ENCODE measurements at places on chromosomes 1 and 21.
A peak's percentile ranks its signal among the peaks of the same experiment; 100 is the strongest.

DNA sequence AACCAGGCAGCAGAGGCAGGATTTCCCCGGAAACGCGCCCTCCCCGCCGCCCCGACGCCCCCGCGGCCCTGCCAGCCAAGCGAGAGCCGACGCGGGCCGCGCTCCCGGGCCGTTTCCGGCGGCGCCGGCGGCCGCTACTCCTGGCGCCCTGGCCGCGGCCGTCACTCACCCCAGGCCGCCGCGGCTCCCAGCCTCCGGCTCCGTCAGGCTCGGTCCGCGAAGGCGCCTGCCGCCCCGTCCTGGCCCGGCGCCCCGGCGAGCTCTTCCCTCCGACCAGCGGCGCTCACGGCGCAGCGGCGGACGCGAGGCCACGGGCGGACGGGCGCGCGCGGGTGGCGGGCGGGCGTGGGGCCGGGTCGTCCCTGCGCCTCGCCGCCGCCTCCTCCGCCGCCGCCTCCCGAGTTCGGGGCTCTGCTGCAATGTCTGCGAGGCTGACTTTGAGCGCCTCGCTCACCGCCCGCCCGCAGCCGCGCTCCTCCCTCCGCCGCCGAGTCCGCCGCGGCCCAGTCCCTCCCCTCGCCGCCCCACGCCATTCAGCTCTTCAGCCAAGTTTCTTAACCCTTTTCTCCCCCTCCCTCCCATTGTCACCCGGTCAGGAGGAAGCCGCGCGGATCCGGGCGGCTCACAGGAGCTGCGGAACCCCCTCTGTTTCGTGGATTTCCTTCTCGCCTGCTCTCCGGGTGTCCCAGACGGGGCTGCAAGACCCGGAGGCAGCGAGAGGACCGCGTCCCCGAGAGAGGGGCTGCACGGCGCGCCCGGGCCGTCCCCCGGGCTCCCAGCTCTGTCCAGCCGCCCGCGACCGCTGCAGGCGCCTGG, at the start of gene NRIP1:
NRIP1 (minus strand) TSS at position 425 of the 816 bp plus-strand sequence. CDS start 96,808 bp downstream, outside the sequence.
- H3K4me3 ChIP-seq = peak within 1 kb of the TSS; percentile 90
- peak; percentile 91 for DNase-seq
- H3K27me3 ChIP-seq = peaks cover 11% of the 10 kb centered on the region
- peak within 1 kb of the TSS; percentile 79 for H3K27ac ChIP-seq

DNA sequence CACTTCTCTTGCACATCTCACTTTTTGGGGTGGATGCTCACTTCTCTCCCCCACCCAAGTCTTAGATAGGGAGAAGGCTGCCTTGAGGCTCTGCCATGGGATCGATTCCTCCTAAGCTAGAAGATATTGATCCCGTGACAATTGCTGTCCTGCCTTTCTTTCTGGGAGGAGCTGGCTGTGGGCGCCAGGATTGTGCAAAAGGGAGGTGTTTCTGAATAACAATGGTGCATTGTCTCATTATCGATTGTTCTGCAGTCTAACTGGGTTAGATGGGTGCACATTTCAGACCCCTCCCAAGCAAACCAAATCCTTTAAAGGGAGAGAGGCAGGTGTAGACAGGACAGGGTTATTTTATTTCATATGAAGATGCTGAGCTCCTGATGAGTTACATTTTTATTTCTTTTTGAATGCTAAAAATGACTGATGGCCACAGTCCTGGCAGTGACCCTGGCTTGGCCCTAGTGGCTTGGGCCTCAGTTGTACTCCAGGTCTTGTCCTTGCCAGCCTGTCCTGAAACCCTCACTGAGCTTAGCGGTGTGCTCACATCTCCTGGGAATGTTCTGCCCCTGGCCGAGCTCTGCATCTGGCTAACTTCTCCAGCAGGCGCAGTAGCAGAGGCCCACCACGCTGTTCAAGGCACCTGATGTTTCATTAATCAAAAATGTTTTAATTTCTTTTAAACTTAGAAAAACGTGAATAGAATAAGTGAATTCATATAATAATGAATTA, 99.0 kb upstream of the KAZN start:
- H3K36me3 ChIP-seq = no peaks in the 10 kb centered on the region
- no peak for DNase-seq
- H3K4me1 ChIP-seq = peaks cover 21% of the 10 kb centered on the region
- no peaks in the 10 kb centered on the region for H3K27me3 ChIP-seq
- no peak overlapping the region for H3K27ac ChIP-seq
- H3K4me3 ChIP-seq = no peak overlapping the region

DNA sequence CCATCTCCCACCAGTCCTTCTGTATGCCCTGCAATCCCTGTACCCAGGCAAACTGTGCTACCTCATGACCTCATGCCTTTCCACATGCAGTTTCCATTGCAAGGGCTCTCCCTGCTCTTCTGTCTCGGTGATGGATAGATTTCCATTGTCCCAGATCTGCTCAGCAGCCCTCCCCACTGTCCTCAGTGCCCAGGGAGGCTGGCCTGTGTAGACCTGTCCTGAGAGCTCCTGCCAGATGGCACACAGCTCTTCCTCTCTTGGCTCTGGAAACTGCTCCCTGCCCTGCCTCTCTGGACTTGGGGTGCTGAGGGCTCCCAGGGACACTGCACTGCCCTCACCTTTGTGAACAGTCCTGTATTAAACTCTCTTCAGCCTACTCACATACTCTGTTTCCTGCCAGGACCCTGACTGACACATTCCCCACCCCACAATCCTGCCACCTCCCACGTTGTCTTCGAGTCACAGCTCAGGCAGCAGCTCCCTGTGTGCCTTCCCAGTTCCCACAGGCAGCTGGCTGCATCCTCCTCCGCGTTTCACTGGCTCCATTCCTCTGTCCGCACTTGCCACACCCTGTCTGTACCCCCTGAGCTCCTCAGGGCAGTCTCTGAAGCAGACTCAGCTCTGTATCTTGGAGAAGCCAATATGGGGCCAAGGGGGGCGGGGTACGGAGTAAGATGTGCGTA, 57.0 kb downstream of the SPATA46 start:
- no peak overlapping the region for H3K4me3 ChIP-seq
- H3K27me3 ChIP-seq = no peaks in the 10 kb centered on the region
- H3K36me3 ChIP-seq = no peaks in the 10 kb centered on the region
- no peak for DNase-seq

DNA sequence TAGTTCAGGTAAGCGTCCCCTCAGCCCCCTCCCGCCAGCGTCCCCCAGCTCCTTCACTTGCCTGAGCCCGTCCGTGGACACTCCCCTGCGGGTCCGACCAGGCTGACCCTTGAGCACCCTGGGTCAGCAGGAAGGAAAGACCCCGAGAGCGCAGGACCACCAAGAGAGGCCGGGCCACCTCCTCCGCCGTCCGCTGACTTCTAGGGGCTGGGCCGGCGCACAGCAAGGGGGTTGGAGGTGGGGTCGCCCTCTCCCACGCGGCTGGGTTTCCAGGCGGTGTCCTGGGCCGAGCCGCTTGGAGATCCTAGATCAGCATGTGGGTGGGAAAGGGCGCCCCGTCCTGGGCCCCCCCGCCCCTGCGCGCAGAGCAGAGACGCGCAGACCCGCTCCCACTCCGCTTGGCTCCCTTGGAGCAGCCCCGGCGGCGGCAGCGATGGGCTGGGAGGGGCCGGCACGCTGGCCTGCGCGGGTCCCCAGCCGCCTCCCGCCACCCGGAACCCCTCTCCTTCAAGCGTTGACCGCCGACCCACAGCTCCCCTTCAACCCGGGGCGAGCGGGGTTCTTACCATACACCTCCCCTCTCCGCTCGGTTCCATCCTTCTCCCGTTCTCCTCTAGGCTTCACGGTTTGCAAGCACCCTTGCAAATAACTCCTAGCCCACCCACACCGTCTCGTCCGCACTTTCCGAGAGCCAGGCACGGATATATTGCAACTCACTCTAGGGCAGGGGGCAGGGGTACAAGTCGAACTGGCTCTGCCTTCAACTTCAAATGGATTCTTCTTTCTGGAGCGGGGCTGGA, 7.5 kb downstream of the KNCN start:
- peaks cover 90% of the 10 kb centered on the region for H3K27me3 ChIP-seq
- peak; percentile 54 for DNase-seq
- peak overlapping the region; percentile 42 for H3K4me3 ChIP-seq
- peaks cover 3% of the 10 kb centered on the region for H3K4me1 ChIP-seq
- no peak overlapping the region for H3K27ac ChIP-seq
- H3K36me3 ChIP-seq = no peaks in the 10 kb centered on the region

GRCh38 chr1:1089731-1090423, 15.8 kb upstream of the RNF223 start:
- no peak overlapping the region for H3K27ac ChIP-seq
- H3K4me3 ChIP-seq = no peak overlapping the region
- H3K36me3 ChIP-seq = no peaks in the 10 kb centered on the region
- no peaks in the 10 kb centered on the region for H3K4me1 ChIP-seq
- no peaks in the 10 kb centered on the region for H3K27me3 ChIP-seq

GRCh38 chr1:164622068-164622845, 63.3 kb downstream of the PBX1 start:
- no peak for DNase-seq
- H3K4me3 ChIP-seq = no peak overlapping the region
- H3K4me1 ChIP-seq = peaks cover 43% of the 10 kb centered on the region
- no peaks in the 10 kb centered on the region for H3K36me3 ChIP-seq
- H3K27me3 ChIP-seq = no peaks in the 10 kb centered on the region

- no peak overlapping the region for H3K27ac ChIP-seq
- no peak overlapping the region for H3K4me3 ChIP-seq
- no peaks in the 10 kb centered on the region for H3K4me1 ChIP-seq
- DNase-seq = no peak
These were observed 12.5 kb downstream of the S100A7A start for GRCh38 chr1:153428791-153429190.

DNA sequence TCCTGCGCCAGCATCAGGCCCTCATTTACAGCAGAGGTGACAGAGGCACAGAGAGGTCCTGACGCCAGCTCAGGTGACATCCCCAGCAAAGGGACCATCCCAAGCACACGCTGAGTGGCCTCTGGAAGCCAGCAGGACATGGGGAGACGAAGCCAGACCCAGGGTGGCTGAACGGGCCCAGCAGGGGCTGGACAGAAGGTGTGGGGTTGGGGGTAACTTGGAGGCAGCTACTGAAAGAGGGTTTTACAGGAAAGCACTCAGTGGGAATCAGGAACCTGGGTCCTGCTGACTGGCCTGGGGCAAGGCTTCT, 1.6 kb upstream of the ARHGEF16 start:
- no peak overlapping the region for H3K4me3 ChIP-seq
- H3K27ac ChIP-seq = no peak overlapping the region
- no peak for DNase-seq
- H3K27me3 ChIP-seq = no peaks in the 10 kb centered on the region
- H3K4me1 ChIP-seq = peaks cover 4% of the 10 kb centered on the region

DNA sequence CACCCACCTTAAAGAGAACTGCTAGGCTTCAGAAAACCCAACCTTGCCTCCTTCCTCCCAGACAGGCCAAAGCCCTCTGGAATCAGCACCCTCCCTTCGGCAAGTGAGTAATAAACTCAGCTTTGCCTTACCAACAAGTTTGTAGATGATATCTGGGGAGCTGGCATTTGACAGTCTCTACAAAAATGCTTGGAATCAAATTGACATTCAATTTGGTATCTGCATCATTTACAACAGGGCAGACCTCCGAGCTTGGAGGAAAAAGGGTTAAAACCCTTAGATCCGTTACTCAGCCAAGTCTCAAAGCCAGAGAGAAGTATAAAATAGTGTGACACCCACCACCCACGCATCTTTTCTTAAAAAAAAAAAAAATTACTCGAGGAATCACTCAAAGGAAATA, 149.3 kb upstream of the EDN2 start:
- H3K4me3 ChIP-seq = no peak overlapping the region
- H3K36me3 ChIP-seq = no peaks in the 10 kb centered on the region
- no peak for DNase-seq
- H3K27me3 ChIP-seq = no peaks in the 10 kb centered on the region
- H3K27ac ChIP-seq = no peak overlapping the region

GRCh38 chr1:244406337-244406736, 45.4 kb downstream of the ADSS2 start:
- H3K4me3 ChIP-seq = no peak overlapping the region
- DNase-seq = no peak
- no peaks in the 10 kb centered on the region for H3K4me1 ChIP-seq
- no peak overlapping the region for H3K27ac ChIP-seq
- peaks cover 52% of the 10 kb centered on the region for H3K36me3 ChIP-seq

- H3K4me3 ChIP-seq = no peak overlapping the region
- no peak overlapping the region for H3K27ac ChIP-seq
- no peaks in the 10 kb centered on the region for H3K4me1 ChIP-seq
- no peaks in the 10 kb centered on the region for H3K36me3 ChIP-seq
These were observed 6.1 kb upstream of the C4BPA start for GRCh38 chr1:207097871-207098324.

- H3K27me3 ChIP-seq = no peaks in the 10 kb centered on the region
- DNase-seq = peak; percentile 39
- no peak overlapping the region for H3K4me3 ChIP-seq
- no peaks in the 10 kb centered on the region for H3K36me3 ChIP-seq
- H3K4me1 ChIP-seq = peaks cover 15% of the 10 kb centered on the region
These were observed 210.2 kb upstream of the DMRTA2 start for GRCh38 chr1:50633465-50633864.

- no peak for DNase-seq
- peaks cover 9% of the 10 kb centered on the region for H3K4me1 ChIP-seq
- no peak overlapping the region for H3K27ac ChIP-seq
- H3K36me3 ChIP-seq = no peaks in the 10 kb centered on the region
- no peaks in the 10 kb centered on the region for H3K27me3 ChIP-seq
These were observed 16.1 kb downstream of the IL6R start for GRCh38 chr1:154420961-154421924.

GRCh38 chr1:11772458-11772857, 10.5 kb downstream of the C1orf167 start:
- no peak overlapping the region for H3K27ac ChIP-seq
- no peaks in the 10 kb centered on the region for H3K4me1 ChIP-seq
- no peaks in the 10 kb centered on the region for H3K36me3 ChIP-seq
- no peak overlapping the region for H3K4me3 ChIP-seq

GRCh38 chr1:111318523-111318922, 27.9 kb downstream of the CHIA start:
- no peaks in the 10 kb centered on the region for H3K36me3 ChIP-seq
- no peak for DNase-seq
- H3K4me3 ChIP-seq = no peak overlapping the region
- H3K4me1 ChIP-seq = no peaks in the 10 kb centered on the region
- H3K27me3 ChIP-seq = no peaks in the 10 kb centered on the region

GRCh38 chr1:237154157-237154556, 112.2 kb downstream of the RYR2 start:
- no peaks in the 10 kb centered on the region for H3K27me3 ChIP-seq
- H3K4me1 ChIP-seq = no peaks in the 10 kb centered on the region
- H3K27ac ChIP-seq = no peak overlapping the region

DNA sequence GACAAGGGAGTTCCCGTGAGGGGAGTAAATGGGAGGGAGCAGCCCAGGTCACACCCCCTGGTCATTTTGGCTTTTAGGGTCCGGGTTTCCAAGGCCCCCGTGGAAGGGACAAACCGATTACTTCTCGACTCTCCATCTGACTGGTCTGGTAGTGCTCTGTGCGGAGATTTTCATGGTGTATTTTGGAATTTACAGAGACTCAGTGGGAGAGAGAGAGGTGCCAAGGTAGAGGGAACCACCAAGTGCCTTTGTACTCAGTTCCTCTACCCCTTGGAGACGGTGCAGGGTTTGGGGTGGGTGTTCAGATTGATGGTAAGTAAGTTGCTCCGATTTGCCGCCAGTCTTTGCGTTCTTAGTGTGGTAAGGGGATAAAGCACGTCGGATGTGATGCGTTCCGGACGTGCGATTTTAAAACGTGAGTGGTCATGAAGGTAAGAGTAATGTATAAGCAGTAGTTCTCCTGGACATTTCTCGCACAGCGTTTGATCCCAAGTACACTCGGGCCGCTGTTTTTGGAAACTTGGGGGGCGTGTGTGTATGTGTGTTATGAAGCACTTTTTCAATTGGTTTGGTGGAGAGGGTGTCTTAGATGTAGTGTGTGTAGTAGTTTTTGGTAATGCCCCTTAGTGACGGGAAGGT, 682 bp downstream of the SUCO start:
- no peaks in the 10 kb centered on the region for H3K36me3 ChIP-seq
- H3K27ac ChIP-seq = peak overlapping the region; percentile 97
- H3K27me3 ChIP-seq = peaks cover 13% of the 10 kb centered on the region
- H3K4me3 ChIP-seq = peak overlapping the region; percentile 89
